NCI-H2107 (cell line): ENCODE measurements at places on chromosomes 6 and 20.

- no peak for DNase-seq
Observed at GRCh38 chr6:24994812-24995211, 59.1 kb upstream of the RIPOR2 start.

GRCh38 chr20:50318710-50319109 is 128.1 kb downstream of the CEBPB start:
- no peak for DNase-seq

GRCh38 chr6:91580635-91581034 is 993.8 kb upstream of the MAP3K7 start:
- no peak for DNase-seq

GRCh38 chr6:155504848-155505607 is 49.4 kb upstream of the NOX3 start:
- DNase-seq: no peak

GRCh38 chr6:14664621-14665315 is 547.2 kb downstream of the CD83 start:
- no peak for DNase-seq

DNA sequence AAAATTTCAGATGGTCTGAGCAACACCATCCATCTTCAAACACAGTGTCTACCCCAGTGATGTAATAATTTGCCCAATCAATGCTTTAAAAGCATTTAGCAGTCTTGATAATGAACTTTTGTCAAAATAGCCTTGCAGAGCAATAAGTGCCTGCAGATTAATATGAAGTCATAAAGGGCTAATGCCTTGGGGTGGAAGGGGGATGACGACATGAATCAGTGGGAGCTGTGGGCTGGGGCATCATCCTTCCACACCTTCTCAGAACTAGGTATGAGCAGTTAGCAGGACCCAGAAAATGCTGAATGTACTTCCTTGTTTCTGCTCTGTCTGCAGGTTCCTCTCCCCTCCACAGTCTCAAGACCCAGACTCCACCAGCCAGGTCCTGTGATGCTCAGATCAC is 166.2 kb upstream of the MAFB start:
- DNase-seq: no peak

DNA sequence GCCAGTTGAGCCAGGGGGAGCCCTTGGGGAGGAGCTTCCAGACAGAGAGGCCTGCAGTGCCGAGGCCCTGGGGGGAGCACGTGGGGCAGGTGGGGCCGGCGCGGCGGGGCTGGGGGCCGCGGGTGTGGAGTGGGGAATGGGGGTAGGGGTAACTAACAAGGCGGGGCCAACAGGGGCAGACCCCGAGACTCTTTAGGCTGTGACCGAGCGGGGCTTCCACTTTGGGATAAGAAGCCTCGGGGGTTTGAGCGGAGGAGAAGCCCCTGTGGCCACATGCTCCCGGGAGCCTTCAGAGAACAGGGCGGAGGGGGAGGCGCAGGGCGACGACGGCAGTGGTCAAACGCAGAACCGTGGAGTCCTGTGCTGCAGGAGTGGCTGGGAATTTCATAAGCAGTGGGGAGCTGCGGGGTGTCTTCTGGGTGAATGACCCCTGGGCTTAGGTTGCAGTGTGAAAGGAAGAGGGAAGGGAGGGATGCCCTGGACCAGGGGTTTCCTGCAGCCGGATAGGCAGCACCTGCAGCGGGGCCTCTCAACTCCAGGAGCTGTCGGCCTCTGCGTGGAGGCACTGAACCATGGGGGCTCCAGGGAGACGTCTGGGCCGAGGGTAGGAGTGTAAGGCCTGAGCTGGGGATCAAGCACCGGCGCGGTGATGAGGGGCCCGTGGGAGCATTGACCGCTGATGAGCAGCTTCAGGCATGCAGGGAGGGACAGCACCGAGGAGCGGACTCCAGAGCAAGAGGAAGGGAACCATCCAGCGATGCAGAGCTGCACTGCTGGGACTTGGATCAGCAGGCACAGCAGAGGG is 121.0 kb downstream of the SYNDIG1 start:
- DNase-seq: no peak

DNA sequence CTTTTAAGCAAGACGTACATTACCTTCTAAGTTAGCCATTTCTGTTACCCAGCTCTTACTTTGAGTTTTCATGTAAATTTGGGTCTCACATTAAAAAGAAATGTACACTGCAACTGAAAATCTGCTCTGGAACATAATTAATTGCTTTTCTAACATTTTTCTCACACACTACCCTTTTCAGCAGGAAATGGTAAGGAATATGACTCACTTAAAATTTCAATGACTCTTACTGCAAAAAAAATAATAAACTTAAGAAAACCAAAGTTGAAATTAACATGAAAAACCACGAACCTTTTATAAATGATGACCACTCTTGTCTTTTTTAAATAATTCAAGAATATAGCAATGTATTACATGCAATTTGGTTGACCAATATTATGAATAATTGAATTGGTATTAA is 1.3 kb downstream of the CGA start:
- no peak for DNase-seq

DNA sequence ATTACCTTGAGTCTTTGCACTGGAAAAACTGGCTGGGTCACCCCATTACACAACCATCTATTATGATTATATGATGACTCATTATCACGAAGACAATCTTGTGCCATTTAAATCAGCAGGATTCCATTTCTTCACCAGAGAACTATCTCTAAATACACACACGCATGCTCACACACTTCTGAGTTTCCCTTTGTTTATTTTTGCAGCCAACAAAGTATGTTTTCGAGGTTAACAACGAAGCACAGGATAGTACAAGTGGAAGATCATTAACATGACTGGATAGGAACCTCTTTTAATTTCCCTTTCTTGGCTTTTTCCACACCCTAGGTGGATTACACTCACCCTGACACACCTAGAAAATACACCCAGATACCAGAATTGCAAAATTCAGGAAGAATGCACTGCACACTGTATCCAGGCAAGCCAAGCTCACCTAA is 18.9 kb downstream of the PERP start:
- no peak for DNase-seq

GRCh38 chr20:11409561-11409960 is 508.1 kb upstream of the BTBD3 start:
- DNase-seq: no peak

- DNase-seq: no peak
Observed at GRCh38 chr20:57330998-57331397, 1.4 kb downstream of the SPO11 start.

- no peak for DNase-seq
Observed at GRCh38 chr6:7650878-7651277, 60.9 kb downstream of the SNRNP48 start.

DNA sequence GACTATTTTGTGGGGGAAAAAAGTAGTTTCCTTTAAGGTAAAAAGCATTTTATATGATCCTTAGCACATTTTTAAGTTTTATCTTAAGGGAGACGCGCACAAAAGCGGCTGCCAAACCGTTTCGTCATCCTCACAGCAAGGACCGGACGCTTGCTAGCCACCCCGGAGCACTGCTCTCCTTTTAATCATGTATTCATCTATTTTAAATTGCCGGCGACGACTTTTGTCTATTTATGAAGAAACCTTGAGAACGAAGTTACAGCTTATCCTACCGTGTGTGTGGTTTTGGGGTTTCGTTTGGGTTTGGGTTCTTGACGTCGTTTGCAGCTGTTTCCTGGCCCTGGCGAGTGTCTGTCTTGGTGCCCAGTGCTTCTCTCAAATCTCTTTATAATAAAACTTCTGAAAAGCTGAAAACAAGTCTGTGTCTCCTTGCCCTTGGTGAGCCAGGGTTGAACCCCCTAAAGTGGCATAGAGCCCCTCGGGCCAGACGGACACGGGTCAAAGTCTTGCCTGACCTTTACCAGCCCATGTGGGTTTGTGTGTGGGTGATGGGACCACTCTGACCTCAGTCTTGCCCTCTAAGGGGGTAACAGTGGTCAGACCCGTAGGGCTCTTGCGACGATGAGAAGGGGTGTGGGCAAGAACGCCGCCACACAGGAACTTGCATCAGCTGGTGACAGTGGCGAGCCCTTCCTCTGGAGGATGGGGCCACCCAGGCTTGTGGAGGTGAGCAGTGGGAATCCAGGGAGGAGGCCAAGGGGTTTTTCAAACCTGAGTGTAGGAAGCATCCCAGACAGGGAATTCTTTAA is 117.6 kb downstream of the JPH2 start:
- DNase-seq: no peak

GRCh38 chr20:39825950-39826349 is 863.1 kb downstream of the MAFB start:
- no peak for DNase-seq
